ENCODE measurements at places on chromosomes 4 and X. TPM values are rescaled to one million over a fixed set of nuclear protein-coding genes. Genes with fewer than 3 reads are reported as not detected.

DNA sequence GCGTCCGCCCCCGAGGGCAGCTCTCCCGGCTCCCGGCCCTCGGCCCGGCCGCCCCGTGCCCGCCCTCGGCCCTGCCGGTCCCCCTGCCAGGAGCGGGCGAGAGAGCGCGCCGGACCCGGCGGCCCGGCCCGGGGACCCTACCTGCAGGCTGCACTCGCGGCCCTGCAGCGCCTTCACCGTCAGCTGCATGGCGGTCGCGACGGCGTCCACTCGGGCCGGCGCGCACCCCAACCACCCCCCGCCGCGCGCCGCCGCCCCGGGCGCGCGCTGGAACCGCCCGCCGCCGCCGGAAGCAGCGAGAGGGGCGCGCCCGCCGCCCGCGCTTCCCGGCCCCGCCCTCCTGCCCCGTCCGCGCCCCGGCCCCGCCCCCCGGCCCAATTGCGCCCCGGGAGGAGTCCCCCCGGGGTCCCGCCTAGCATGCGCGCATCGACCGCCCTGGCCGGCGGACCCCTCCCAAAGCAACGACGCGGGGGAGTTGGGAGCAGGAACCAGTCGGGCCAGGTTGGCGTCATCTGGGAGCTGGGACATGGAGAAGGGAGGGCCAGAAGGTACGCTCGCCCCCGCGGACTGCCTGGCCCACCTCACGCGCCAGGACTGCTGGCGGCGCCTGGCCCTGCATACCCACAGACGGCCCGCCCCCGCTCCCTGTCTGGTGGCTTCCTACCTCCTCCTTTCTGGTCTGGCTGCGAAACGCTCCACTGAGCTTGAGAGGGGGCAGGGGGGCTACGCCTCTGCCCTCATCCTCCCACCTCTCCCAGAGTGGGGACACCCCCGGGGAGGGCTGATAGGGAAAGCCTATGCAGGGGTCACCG is at the start of gene UBL4A:
Gene UBL4A, minus strand, starts transcription at position 220 of the 812 bp plus-strand sequence. Its CDS starts 31 bp downstream, at position 189.
- peak; percentile 39 for DNase-seq

GRCh38 chr4:95660719-95661118 is 111.9 kb upstream of the UNC5C start:
- DNase-seq, result no peak

DNA sequence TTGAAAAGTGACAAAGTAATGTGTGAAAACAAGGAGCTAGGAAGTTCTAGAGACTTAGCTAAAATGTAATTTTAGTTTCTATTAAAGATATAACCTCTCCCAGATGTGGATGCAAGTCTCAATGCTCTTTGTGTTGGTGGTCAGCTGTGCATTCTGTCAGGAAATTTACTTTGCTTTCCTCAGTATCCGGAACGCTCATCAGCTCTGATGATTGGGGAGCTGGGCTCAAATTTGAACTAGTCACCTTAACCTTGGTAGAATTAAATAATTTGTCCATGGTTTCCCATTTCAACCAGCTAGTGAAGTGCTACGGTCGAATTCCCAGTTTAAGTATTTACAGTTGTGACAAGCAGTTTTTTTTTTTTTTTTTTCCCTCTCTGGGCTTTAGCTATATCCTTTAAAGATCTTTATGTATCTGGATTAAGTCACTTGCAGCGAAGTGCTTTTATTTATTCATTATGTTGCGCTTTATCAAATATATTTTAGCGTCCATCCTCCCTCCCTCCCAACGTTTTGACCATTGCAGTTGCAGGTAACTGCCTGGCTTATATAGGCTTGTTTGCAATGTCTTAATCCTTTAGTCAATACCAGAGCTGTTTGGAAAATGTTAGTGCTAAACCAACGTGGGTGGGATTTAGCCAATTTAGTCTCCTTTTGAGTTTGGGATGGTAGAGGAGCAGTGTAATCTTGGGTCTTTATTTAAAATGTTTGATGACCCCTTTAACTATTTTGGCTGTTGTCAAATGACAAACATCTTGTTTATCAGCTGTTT is 2.1 kb downstream of the OGT start:
- no peak for DNase-seq

DNA sequence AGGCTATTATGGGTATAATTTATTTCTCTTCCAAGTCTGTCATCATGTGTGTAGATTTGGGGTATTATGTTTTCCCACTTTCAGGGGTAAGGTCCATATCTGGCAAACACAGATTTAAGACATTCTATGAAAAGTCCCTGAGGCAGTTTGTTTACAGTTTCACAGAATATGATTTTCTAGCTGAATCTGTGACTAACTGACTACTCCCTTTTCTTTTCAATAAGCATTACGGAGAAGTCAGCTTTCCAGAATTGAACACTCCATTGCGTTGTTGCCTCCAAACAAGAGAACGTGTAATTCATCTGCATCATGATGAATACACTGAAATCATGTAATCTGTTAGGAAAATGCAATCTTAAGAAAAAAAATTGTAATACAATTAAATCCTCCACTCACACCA is 226.7 kb upstream of the SFRP2 start:
- no peak for DNase-seq

DNA sequence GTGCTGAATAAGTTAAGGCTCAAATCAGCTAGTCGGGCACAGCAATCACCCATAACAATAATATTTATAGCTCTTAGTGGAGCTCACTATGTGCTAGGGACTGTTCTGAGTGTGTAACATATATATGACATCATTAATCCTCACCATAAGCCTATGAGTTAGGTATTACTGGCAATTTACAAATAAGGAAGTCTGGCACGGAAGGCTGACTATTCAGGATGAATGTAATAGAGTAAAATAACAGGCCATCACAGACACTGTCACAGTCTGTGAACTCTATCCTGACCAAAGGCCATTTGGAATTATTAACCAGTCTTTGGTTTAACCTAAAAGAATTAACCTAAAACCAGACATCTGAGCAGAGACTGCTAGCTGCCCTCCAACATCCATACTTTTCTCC is 119.3 kb downstream of the C4orf51 start:
- no peak for DNase-seq

The KIT gene
- total RNA-seq, result not detected

- DNase-seq, result no peak
Observed at GRCh38 chrX:13759152-13759718, 24.7 kb downstream of the OFD1 start.

All from activated naive CD4-positive, alpha-beta T cell treated with anti-CD3 and anti-CD28 coated beads for 36 hours (primary cell).